ENCODE measurements at places on chromosomes 11 and 22. TPM values are rescaled to one million over a fixed set of nuclear protein-coding genes. Genes with fewer than 3 reads are reported as not detected.

UPB1 gene
- total RNA-seq: 0.16 TPM

MRGPRF gene
- total RNA-seq: 0.10 TPM

EXPH5 gene
- 0.79 TPM for total RNA-seq

PDGFB gene
- total RNA-seq: 2.1 TPM

DEPDC7 gene
- total RNA-seq: 2.2 TPM

GLYAT gene
- total RNA-seq: not detected

FOLR2 gene
- not detected for total RNA-seq

TRIM29 gene
- not detected for total RNA-seq

POTEH gene
- total RNA-seq: not detected

DNA sequence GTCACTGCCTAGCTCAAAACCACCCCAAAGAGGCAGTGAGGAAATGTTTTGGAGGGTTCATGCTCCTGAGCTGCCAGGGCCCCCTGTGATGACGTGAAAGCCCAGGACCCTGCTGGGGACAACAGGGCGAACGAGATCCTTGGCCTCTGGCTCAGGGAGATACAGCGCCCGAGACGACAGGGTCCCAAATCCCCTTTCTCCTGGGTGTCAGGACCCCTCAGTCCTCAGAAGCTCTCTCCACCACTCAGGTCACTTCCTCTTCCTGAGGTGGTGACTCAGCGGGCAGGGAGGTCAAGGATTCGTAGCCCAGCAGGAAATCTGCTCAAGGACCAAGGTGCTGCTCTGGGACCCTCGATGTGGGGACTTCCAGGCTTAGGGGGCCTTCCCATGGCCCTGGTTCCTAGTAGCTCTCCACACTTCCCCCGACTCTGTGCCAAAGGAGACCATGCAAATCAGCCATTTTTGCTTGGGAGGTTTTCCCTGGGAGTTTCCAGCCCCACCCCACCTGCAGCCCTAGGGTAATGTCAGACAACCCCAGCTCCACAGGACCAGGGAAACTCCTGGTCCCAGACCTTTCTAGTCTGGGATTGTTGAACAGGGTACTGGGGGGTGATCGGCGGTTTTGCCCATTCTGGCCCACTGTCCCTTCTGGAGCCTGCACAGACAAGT is 12.8 kb downstream of the BCL9L start:
- DNase-seq: no peak

GRCh38 chr11:26023057-26023456 is 308.9 kb upstream of the ANO3 start:
- DNase-seq: no peak

DNA sequence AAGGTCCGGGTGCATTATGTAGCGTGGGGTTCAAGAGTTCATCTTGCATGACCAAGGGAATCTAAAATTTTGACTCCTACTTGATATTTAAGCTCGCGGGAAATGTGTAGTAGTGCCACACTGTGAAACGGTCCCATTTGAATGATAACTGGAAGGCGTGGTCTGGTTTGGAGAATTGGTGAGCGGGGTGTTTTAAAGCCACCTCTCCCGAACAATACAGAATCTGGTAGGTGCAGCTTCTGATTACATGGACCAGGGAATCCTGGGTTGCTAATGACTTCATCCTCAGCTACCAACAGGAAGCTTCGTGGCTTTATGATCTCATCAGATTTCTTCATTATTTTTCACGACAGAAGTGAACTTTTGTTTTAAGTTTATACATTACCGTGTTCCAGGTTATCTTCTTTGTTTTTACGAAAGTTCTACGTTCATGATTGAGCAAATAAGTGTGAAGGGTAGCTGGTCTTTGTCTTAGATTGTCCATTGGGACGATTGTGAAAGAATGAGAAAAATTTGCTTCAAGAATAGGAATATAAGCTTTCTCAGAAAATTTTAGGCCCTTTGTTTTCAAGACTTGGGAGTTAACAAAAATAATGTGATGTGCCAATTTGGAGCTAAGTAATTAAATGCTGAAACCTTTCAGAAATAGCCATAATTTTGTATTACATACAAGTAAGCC is 1.7 kb downstream of the QSER1 start:
- no peak for DNase-seq

DNA sequence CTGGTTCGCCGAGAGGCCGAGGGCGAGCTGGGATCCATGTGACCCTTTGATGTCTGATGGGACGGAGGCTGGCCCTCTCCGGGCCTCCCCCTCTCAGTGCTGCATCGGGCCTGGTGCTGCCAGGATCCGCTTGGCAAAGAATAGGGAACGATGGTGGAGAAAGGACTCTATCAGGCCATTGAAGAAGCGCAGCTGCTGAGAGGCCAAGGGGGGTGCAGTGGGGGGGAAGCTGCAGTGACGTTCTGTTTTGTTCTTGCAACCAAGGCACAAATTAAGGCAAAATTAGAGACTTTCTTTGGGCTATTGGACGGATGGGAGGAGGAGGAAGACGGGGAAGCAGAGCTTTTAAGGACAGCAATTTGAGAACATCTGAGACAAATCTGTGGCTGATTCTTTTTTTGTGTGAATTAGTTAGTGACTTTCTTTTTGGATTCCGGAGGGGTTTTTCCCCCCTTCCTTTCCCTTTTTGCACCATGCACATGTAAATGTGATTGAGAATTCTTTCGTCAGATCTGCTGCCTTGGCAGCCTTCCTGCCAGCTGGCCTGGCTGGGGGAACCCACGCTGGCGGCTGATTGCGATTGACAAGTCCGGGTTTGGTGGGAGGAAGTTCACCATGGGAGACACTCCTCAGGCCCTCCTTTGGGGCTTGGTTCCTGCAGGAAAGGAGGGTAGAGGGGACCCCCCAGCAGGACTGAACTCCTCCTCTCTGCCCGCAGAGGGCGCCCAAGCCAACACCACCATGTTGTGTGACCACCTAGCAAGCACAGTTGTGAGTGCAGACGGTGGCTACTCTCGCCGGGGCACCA is 214.6 kb downstream of the NTM start:
- no peak for DNase-seq

- peak; percentile 32 for DNase-seq
Measured at GRCh38 chr11:119065369-119065768, 2.2 kb upstream of the VPS11 start.

- DNase-seq: no peak
Measured at GRCh38 chr11:120025606-120026335, 112.1 kb downstream of the TRIM29 start.

DNA sequence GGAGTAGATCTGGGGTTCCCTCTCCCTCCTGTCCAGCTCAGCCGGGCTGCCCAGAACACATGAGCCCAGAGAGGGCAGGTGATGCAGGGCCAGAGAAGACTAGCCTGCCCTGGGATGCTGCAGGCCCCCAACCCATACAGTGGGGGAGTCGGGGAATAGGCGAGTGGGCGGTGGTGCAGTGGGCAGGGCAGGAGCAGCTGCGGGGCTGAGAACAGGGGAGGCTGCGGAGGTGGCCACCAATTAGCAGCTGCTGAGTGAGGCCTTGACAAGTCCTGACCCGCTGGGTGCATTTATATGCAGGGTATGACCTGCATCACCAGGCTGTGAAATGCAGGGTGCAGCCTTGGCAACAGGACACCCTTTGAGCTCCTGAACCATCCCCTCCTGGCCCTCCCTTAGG is 43.1 kb downstream of the NFAM1 start:
- no peak for DNase-seq

- no peak for DNase-seq
Measured at GRCh38 chr11:110989428-110990133, 255.9 kb upstream of the POU2AF2 start.

- DNase-seq: no peak
Measured at GRCh38 chr11:64792482-64792881, 10.5 kb downstream of the MAP4K2 start.

- no peak for DNase-seq
Measured at GRCh38 chr11:85679576-85679975, 6.4 kb downstream of the CCDC89 start.

DNA sequence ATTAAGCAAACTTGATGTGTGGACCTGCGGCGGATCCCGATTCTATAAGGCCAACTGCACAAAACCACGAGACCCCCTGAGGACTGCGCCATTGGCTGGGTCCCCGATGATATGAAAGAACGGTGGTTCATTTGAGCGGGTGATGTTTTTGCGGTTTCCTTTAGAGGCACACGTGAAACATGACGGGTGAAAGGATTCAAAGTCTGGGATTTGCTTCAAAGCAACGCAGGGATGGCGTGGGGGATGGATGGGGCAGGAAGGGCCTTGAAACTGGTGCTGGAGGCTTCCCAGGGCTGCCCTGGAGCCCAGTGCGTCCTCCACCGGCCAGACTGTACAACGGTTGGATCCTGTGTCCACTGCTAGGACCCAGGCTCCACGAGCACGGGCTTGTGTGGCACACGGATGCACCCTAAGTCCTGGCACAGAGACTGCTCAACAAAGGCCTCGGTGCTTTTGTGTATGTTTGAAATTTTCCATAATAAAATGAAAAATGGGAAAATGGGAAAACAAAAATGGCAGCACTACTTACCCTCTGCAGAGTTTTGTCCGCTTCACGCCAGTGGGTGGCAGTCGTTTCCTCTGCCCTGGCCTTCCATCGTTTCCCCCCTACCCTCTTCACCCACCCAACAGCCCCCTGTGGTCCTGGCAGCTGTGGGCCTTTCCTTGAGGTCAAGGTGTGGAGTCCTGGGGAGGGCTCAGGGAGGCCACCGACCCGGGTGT is 3.6 kb downstream of the ASCL2 start:
- no peak for DNase-seq

- DNase-seq: no peak
Measured at GRCh38 chr11:17718510-17718962, 835 bp upstream of the MYOD1 start.

- DNase-seq: no peak
Measured at GRCh38 chr11:14390669-14391068, 31.7 kb upstream of the RRAS2 start.

DNA sequence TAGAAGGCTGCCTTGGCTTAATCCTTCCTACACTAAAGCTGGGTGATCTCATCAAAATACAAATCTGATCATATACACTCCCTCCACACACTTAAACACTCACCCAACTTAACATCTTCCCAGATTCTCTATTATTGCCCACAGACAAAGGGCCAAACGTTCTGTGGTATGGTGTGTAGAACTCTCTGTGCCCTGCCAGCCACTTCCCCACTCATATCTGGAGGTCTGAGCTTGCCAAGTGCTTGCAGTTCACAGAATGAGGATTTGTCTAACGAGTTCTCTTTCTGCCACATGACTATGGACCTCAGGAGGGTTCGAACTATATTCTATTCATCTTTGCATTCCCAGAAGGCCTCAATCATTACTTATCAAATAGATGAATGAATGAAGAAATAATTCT is 77.6 kb downstream of the MPPED2 start:
- DNase-seq: no peak

DNA sequence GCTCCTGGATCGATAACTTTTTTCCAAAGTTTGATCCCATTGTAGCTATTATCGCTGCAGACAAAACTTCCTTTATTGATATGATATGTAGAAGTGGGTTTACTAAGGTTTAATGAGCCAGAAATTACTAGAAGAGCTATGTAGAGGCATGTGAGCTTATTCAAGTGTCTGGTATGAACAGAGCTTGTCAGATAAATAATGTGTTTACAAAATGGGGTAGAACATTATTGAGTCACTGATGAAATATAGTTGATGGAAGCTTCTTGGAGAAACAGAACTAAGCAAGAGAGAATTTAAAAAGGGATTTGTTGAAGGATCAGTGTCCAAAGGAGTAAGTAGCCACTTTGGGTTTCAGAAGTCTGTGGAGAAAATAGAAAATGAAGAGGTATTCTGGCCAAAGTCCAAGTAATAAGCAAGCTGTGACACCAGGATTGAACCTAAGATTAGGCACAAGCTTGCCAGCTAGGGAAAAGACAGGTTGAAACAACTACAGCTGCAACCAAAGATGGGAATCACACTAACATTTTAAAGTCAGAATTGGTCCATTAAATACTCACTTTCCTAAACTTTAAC is 104.3 kb downstream of the MAML2 start:
- DNase-seq: no peak

DNA sequence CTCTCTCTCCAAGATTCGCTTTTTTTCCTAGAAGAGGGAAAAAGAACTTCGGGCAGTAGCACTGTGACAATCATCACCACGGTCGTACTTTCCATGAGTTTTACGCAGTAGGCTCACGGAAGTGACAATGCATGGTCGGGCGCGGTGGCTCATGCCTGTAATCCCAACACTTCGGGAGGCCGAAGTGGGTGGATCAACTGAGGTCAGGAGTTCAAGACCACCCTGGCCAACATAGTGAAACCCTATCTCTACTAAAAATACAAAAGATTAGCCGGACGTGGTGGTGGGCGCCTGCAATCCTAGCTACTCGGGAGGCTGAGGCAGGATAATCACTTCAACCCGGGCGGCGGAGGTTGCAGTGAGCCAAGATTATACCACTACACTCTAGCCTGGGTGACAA is 23.4 kb downstream of the GRAP2 start:
- no peak for DNase-seq

GRCh38 chr22:45205276-45205925 is 35.3 kb downstream of the KIAA0930 start:
- no peak for DNase-seq

DNA sequence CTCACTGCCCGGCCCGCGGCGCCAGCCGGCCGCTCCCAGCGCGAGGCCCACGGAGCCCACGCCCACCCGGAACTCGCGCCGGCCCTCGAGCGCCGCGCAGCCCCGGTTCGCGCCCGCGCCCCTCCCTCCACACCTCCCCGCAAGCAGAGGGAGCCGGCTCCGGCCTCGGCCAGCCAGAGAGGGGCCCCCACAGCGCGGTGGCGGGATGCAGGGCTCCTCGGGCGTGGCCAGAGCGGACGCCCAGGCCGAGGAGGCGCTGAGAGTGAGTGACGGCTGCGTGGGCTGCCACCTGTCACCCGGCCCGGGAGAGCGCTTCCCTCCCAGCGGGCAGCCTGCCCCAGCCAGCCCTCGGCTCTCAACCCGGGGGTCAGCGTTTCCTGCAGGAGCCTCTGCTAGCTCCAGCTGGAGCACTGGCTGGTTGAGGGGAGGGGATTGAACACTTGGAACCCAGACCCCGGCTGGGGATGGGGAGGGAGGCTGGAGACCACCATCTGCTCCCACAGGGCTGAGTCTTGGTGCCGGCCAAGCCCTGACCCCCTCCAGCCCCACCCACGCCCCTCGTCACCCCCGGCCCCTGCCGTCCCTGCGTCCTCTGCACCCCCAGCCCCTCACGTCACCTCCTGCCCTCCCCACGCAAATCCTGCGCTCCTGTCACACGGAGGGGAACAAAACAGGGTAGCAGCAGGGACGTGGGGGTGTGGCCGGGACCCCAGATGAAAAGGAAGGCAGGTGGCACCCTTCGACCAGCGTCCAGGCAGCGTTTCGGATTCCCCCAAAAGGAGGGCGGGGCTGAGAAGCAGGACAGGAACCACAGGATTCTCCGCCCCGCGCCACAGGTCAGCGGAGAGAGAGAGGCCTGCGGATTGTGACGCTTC is 157.0 kb downstream of the BRD1 start:
- DNase-seq: peak; percentile 4

- DNase-seq: no peak
Measured at GRCh38 chr11:80083531-80083951, 642.7 kb upstream of the TENM4 start.
